Amygdala (tissue), 56 donors: ENCODE measurements at places on chromosomes 2 and 18.

DNA sequence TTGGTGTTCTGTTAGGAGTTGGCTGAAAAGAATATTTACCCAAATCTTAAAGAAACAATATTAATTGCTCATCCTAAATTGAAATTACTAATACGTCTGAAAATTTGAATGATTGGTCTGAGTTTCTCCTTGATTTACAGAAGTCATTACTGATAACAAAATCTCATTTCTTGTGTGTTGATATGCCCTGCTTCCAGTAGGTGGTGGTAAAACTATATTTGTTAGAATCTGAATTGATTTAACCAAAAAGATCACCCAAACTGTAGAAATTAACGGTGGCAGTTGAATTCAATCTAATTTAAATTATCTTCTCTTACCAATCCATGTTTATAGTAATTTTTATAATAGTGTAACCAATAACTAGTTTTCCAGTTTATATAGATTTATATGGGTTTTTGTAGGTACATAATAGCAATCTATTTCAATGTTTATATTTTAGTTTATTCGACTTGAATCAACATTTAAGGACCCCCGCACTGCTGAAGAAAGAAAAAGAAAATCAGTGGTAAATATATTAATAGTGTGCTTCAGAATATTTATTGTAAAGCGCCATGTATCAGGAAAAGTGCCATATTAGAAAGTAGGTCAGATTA, 38.3 kb downstream of the PAPOLG start:
- no peak for DNase-seq

- DNase-seq, result no peak
Observed at GRCh38 chr2:62539606-62540407, 33.8 kb upstream of the TMEM17 start.

GRCh38 chr2:156592809-156593593, 156.8 kb downstream of the GPD2 start:
- DNase-seq, result no peak

GRCh38 chr2:233811732-233812131, 33.6 kb downstream of the MROH2A start:
- DNase-seq, result no peak

DNA sequence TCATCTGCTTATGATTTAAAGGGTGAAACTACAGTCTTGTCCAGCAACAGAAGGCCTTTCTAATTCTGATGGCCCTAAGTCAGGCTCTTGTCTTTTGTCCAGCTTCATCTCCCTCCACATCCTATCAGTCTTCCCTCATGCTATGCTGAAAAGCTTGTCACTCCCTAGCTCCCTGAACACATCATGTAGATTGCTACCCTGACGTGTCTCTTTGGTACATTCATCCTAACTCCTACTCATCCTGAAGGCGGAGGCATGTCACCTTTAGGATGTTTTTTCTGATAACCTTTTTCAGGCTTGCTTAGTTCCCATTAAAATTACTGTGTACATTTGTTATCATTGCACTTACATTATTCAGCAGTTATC, 78.4 kb upstream of the ARL5A start:
- no peak for DNase-seq

GRCh38 chr18:49098386-49098785, 147.6 kb upstream of the SMAD7 start:
- DNase-seq, result no peak

- no peak for DNase-seq
Observed at GRCh38 chr18:48326901-48327675, 82.1 kb downstream of the ZBTB7C start.

DNA sequence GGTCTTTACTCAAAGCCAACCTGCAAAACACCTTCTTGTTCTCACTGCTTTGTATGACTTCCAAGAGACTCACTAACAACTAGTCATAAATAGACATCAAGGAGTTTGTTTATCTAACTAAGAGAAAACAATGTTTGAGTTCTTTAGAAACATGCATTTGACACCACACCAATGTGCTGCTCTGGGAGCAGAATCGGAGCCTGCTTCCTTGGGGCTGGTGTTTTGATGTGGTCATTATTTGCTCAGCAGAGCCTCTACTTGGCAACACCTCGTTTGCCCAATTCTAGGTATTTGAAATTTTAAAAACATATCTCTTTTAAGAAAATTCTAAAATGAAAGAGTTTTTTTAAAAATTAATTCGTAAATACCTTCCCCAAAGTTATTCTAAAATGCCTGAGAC, 167.5 kb downstream of the BCL2 start:
- no peak for DNase-seq

- no peak for DNase-seq
Observed at GRCh38 chr2:173966274-173967098, 1.3 kb upstream of the SP3 start.

DNA sequence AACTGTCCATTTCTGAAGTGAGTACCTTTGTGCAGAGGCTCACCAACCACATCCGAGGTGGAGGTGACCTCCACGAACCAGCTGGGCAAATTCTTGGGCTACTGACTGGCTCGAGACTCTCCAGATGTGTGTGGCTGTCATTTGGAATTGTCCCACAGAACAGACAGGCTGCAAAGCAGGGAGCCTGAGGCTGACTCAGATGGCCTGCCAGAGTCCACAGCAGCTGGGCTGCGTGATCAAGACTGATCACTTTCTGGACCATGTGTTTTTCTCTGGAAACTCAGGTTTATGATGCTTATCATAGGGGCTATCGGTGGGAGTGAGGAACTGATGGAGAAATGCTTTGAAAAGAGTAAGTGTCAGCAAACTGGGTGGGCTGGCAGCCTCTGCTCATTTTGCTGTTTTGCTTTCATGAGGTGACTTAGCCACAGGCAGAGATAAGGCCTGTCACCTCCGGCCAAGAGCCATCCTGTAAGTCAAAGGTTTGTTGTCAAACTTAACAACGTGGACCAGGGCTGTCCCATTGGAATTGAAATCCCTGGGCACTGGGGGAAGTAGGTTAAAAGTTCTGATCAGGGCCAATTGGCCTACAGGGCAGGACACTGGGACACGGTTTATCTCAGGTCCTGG, 120.4 kb downstream of the LIPG start:
- DNase-seq, result no peak

DNA sequence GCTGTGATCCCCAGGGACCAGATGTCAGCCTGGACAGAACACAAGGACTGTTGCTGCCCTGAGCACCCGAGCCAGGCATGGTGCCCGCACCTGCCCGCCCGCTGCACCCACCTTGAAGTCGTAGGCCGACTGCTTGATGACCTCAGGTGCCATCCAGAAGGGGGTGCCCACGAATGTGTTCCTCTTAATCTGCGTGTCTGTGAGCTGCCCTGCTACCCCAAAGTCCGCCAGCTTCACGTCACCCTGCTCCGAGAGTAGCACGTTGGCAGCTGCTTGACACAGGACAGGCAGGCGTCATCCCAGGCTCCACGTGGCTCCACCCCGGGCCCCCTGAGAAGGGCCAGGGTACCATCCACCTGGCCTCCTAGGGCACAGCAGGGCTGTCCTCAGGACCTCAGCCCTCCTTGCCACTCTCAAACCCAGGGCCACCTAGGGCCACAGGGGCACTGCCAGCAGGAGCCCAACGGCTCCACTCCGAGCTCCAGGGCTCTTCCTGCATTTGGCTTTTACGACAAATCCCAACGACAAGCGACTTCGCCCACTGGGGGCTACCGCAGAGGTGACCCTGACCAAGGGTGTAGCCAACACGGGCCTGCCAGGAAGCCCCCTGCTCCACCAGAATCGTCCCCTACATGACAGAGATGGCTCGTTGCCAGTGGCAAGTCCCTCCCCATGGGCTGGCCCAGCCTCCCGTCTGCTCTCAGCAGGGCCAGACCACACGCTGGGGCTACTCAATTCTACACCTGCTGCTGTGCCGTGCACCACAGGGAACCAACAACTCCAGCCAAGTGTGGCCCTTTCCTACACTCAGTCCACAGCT, 9.0 kb downstream of the STK25 start:
- no peak for DNase-seq

- no peak for DNase-seq
Observed at GRCh38 chr18:76935722-76936337, 113.5 kb downstream of the ZNF236 start.

- no peak for DNase-seq
Observed at GRCh38 chr18:2402084-2402483, 169.2 kb downstream of the METTL4 start.

- no peak for DNase-seq
Observed at GRCh38 chr18:11425211-11425610, 184.2 kb upstream of the SLC35G4 start.

DNA sequence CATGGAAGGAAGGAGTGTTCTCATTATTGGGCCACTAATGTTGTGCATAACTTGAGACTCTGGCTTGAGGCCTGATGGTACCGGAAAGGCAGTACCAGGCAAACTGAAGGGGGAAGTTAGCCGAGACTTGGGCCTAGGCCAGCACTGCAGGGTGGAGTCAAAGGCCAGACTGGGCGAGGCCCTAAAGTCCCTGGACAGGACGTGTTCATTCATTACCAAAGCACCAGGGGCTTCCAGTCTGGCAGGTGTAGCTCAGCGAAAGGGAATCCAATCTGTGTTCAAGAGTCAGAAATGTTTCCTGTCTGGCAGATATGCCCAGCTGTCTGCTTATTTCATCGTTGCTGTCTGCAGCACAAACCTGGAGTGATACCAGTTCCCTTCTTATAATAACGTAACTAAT, 4.7 kb upstream of the ITSN2 start:
- DNase-seq, result no peak

DNA sequence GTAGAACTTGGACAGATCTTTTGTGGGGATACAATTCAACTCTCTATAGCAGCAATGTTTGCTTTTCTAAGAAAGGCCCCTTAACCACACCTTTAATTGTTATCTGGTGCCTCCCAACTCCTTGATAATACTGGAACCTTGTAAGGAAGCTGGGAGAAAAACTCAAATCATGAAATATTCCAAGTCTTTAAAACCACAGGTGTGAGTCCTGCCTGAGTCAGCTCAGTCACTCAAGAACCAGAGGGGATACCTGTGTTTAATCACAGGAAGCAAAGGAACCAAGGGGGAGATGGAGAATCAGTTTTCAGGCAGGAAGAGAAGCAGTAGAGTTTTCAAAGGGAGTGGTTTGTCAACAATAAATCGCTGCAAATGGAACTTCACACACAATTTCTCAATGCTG, 159.9 kb downstream of the LAMA3 start:
- no peak for DNase-seq

DNA sequence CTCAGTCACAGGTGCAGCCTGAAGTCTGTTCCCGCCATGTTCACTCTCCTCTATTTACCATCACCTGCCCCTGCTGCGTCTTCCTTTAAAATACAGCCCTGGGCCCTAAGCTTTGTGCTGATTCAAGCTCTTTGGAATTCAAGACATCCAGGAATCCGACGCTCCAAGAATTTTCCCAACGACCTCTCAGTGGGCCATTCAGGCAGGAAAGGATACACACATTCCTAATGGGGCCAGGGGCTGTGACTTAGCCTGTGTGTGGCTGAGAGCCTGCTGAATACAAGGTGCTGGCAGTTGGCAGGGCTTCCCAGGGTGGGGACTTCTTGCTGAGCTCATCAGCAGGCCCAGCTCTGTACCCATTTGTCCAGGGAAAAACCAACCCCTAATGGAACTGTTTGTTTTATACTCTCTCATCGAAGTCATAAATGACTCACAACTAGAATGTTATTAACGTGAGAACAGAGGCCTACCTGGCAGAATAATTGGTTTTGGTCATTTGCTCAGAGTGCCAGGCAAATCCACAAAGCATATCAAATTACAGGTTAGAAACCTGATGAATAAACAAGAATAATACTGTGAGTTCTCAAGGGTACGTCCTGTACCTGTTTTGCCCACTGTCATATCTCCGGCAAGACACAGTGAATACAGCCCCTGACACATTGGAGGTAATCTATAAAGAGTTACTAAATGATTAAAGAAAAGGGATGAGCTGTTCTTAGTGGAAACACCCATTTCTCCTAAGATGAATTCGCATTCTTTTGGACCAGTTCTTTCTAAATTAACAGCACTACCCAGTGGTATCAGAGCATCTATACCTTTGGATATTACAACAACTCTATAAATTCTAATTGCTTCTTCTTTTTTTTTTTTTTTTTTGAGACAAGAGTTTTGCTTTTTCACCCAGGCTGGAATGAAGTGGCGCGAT, 12.6 kb upstream of the KCMF1 start:
- DNase-seq, result no peak

DNA sequence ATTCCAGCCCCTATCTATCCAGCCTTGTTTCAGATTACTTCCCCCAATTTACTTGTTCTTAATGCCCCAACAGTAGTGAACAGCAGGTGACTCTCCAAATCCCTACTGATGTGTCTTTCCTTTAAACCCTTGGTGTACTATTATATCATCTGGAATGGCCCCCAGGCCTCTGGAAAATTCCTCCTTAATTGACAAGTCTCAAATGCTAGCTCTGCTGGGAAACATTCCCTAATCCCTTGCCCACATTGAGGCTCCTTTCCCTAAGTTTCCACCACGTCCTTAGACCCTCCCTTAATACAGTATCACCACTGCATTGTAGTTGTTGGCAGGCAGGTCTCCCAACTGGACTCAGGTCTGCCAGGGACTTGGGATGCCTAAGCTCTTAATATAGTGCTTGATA, 41.0 kb downstream of the MYO3B start:
- no peak for DNase-seq

DNA sequence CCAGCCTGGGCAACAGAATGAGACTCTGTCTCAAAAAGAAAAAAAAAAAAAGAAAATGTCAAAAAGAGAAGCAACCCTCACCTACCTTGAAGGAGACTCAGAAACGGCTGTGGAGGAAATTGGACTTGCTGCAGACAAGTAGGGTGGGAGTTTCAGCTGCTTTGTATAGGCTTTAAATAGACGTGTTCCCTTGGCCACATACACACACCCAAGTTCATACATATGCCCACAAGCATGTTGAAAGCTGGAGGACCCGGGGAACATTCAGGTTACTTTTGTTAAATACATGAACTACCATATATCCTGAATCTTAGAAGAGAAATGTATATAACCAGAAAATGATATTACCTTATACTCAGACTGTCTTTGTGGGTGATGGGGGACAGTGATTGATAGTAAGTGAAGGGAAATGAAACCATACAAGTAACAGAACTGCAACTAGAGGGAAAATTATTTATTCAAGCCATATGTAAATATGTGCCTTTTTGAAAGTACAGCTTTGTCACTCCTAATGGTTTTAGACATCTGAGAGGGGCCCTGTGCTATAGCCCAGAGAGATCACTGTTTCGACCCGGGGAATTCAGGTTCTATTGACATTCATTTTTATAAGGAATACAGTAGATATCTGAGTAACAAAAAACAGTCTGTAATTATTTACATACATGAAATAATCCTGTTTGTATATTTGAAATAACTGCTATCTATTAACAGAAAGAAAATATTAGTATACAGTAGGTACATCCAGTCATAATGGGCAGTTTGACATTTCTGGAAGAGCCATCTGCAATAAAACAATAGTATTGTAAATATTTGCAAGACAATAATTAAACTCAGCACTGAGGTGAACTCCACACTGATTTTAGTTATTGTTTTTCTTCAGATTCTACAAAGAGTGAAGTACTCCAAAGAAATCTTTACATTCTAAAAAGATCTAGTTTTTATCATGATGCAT, 48.0 kb upstream of the TGIF1 start:
- DNase-seq, result no peak
